ENCODE measurements at places on chromosomes 11 and 22.

GRCh38 chr22:36628571-36629065, 74.9 kb downstream of the CACNG2 start:
- no peak for DNase-seq

- no peak for DNase-seq
Measured at GRCh38 chr11:95156916-95157541, 67.4 kb downstream of the ENDOD1 start.

DNA sequence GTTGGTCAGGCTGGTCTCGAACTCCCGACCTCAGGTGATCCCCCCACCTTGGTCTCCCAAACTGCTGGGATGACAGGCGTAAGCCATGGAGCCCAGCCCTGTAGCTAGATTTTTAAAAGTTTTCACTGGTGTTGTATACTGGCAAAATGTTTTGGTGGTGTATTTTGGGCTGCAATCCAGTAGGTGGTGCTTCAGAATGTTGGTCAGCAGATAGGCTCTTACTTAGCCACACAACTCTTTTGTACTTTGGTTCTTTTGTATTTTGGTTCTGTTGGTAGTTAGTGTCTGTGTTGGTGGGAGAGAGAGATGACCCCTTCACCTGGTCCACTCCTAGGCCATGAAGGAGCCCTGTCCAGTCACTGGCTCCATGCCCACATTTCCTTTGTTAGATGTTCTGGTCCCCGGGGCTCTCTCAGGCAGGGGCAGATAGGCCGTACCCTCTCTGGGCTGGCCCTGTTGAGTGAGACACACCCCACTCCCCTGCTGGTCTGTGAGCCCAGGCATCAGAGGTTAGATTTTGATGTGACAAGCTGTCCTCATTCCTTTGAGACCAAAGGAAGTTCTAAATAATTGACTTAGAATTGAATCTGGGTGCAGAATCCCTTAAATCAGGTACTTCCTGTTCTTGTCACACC, 123.8 kb downstream of the DDX10 start:
- DNase-seq: no peak

- DNase-seq: no peak
Measured at GRCh38 chr22:49017482-49018329, 810.0 kb downstream of the BRD1 start.

DNA sequence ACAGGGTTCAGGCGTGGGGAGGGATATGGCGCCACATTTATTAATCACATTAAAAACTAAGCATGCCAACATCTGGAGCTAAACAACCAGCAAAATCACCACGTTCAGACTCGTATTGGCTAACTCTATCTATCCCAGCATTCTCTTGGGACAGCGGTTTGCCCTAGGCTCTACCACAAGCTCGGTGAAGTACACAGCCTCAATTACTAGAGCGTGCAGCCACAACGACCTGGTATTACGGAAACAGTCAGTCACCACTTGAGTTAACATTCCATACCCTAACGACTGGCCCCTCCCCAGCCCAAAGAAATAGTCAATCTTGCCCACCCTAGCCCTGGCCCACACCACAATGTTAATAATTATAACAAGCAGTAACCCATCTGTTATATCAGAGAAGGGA, 32.1 kb downstream of the APOL5 start:
- no peak for DNase-seq

DNA sequence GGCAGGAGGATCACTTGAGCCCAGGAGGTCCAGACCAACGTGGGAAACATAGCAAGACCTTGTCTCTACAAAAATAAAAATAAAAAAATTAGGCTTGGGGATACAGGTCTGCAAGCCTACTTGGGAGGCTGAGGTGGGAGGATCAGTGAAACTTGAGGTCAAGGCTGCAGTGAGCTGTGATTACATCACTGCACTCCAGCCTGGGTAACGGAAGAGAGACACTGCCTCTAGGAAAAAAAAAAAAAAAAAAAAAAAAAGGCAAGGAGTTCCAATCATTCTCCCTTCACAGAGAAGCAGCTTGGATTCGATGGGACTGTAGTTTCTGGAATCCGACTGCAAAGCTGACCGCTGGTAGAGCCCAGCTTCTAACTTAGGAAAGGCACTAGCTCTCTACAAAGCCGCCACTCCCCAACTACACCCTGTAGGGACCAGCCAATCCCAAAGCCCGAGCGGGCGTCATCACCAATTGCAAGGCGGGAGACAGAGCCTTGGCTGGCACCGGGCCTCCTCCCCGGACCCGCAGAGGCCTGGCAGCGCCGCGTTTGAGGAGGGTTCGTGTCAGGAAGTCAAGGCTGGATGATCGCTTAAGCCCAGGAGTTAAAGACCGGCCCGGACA, 716 bp upstream of the DDB2 start:
- DNase-seq: peak; percentile 86

- no peak for DNase-seq
Measured at GRCh38 chr11:126405374-126405773, 49.9 kb downstream of the ST3GAL4 start.

DNA sequence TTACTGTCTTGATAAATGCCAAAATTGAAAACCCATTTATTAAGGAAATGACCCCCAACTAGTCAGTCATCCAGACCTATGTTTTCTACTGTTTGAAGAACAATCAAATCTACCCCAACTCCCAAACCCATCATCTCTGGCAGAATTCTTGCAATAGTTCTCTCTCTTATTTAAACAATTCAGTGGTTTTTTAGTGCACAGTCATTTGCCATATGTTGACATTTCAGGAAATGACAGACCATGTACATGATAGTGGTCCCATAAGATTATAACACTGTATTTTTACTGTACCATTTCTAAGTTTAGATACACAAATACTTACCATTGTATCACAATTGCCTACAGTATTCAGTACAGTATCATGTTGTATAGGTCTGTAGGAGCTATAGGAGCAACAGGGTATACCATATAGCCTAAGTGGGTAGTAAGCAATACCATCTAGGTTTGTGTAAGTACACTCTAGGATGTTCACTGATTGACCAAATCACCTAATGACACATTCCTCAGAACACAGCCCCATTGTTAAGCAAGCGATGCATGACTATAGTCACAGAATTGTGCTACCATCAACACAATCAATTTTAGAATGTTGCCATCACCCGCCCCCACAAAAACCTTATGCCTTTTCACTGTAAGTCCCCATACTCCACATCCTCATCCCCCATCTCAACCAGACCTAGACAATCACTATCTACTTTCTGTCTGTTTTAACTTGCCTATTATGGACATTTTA, 41.8 kb downstream of the MMP20 start:
- DNase-seq: no peak

All from HS-27A (cell line).